Activated CD8-positive, alpha-beta memory T cell treated with anti-CD3 and anti-CD28 coated beads for 48 hours (primary cell): ENCODE measurements at places on chromosomes 1 and 21.

DNA sequence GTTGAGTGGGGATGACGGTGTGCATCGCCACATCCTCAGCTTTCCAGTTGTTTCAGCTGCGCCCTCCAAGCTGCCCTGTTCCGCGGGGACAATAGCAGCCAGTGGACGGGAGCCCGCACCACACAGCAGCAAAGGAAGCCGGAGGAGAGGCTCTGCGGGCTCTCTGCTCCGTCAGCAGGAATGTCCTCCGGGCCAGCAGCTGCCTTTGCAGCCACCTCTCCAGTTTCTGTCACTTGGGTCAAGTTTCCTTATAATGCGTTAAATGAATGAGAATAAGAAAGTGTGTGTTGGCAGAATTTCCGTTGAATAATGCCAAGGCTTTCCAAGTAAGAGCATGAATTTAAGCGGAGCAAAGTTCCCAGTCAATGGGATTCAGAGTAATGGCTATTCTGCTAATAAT is 263.3 kb downstream of the KIF26B start:
- no peak for DNase-seq

DNA sequence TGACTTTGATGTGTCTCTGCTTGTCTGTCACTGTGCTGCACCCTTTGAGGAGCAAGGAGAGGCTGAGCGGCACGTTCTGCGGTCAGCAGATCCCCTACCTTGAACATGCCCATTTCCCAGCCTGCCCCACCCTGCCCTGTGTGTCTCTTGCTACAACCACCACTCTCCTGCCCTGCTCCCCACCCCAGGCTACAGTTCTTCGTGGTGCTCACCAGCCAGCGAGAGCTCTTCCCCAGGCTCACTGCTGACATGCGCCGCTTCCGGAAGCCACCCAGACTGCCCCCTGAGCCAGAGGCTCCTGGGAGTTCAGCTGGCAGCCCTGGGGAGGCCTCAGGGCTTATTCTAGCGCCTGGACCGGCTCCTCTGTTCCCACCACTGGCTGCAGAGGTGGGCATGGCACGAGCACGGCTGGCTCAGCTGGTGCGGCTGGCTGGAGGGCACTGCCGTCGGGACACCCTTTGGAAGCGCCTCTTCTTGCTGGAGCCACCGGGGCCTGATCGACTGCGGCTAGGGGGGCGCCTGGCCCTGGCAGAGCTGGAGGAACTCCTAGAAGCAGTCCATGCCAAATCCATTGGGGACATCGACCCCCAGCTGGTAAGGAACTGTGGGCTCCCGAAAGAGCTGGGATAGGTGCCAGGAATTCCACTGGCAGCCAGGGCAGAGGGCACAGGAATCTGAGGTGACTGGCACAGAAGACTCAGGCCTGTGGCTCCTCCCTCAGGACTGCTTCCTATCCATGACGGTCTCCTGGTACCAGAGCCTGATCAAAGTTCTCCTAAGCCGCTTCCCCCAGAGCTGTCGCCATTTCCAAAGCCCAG is 5.6 kb downstream of the HYI start:
- DNase-seq, result no peak

- no peak for DNase-seq
Measured at GRCh38 chr1:245679821-245680780, 525.3 kb downstream of the KIF26B start.

GRCh38 chr1:2405588-2406295 is 6.6 kb downstream of the PEX10 start:
- DNase-seq, result no peak

GRCh38 chr1:23417570-23417969 is 7.0 kb downstream of the TCEA3 start:
- DNase-seq, result no peak

DNA sequence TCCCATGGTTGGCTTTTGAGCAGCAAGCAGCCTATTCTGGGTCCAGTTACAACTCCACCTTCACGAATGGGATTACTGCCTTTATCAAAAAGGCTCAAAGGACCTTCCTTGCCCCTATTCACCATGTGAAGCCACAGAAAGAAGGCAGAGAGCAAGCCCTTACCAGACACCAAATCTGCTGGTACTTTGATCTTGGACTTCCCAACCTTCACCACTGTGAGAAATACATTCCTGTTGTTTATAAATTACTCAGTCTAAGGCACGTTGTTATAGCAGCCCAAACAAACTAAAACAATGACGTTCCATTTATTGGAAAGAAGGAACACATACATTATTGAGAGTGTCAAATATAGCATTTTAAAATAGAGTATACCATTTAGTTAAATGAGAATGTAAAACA is 1557.9 kb downstream of the PLA2G4A start:
- DNase-seq, result no peak

GRCh38 chr1:63688302-63688890 is 85.4 kb upstream of the ROR1 start:
- DNase-seq, result no peak

GRCh38 chr21:37742532-37742931 is 173.7 kb downstream of the KCNJ6 start:
- no peak for DNase-seq

DNA sequence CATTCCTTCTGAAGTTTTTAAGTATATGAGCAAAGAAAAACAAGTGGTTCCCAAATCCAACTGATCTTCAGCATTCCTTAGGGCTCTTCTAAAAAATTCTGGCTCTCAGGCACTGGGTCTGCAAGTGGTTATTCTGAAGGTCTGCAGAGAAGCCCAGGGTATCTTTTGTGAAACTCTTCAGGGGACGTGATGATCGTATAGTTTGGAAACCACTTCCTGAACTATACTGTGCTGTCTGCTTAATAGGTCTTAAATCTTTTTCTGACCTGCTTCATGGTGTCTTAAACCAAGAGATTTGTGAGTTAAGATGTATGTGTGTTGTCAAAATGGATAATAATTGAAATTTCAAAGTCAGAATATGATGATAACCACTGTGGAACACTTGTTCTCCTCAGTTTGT is 115.5 kb downstream of the LHX9 start:
- no peak for DNase-seq

GRCh38 chr1:24562625-24563024 is 6.7 kb downstream of the NCMAP start:
- DNase-seq, result no peak

GRCh38 chr1:208644401-208645160 is 400.4 kb upstream of the PLXNA2 start:
- no peak for DNase-seq

GRCh38 chr21:45109831-45110492 is 35.6 kb downstream of the ADARB1 start:
- DNase-seq, result no peak

- DNase-seq, result no peak
Measured at GRCh38 chr1:201224666-201225370, 34.2 kb downstream of the IGFN1 start.

GRCh38 chr1:46247436-46248121 is at the start of gene RAD54L:
RAD54L (plus strand) TSS chr1:46247763; CDS start chr1:46248406, 643 bp downstream.
- DNase-seq, result peak; percentile 89

- no peak for DNase-seq
Measured at GRCh38 chr1:93056214-93056613, 22.9 kb upstream of the MTF2 start.

DNA sequence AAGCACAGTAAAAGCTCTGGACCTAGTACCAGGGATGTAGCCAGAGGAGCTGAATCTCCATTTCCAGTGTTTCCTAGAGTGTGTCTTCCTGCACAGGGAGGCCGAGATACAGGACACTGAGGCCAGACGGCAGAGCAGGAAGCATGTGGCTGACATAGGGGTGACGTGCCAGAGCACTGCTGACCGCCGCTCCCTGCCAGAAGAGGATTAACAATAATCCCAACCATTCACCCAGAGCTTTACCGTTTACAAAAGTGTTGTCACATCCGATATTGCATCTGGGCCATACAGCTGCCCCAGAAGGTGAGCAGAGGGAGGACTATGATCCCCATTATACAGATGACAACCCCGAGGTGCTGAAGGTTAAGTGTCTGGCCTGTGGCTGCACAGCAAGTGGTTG is 5.8 kb upstream of the CLDN19 start:
- DNase-seq, result no peak

DNA sequence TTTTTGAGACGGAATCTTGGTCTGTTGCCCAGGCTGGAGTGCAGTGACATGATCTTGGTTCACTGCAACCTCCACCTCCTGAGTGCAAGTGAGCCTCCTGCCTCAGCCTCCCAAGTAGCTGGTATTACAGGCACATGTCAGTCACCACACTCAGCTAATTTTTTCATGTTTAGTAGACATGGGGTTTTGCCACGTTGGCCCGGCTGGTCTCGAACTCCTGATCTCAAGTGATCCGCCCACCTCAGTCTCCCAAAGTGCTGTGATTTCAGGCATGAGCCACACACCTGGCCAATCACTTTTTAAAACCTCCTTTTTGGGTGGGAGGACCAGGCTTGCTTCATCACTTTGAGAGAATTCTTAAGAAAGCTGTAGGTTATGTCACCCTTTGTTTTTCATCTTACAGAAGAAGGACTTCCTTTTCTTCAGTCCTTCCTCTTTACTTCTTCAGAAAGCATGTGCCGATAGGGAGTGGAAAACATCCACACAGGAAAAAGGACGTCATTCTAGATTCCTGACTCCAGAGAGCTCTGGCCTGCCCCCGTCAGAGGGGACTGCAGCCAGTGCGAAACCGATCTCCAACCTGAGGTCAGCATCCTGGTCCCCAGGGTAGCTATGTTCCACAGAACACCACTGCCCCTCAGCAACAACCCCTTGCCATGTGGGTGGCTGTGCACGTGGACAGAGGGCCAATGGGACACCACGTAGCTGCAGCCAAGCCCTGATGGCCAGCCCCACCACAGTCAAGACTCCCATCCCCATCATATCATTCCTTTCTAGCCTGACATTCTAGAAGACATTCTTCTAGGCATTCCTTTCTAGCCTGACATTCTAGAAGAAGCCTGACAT is 21.9 kb downstream of the NCF2 start:
- no peak for DNase-seq

DNA sequence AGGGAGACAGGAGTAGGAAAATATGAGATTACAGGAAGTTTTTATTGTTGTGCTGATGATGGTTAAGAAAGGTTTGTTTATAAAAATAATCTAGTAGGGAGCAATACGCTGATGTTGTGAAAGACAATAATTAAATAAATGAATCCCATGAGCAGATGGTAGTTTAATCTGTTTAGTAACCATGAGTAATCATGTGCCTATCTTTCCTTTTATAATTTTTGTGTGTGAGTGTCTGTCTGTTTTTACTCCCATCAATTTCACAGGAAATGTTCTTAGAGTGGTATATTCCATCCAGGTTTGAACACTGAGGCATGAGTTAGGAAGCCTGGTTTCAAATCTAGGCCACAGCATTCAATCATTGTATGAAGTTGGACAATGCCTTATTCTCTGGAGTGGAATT is 180.5 kb downstream of the OLFM3 start:
- no peak for DNase-seq

DNA sequence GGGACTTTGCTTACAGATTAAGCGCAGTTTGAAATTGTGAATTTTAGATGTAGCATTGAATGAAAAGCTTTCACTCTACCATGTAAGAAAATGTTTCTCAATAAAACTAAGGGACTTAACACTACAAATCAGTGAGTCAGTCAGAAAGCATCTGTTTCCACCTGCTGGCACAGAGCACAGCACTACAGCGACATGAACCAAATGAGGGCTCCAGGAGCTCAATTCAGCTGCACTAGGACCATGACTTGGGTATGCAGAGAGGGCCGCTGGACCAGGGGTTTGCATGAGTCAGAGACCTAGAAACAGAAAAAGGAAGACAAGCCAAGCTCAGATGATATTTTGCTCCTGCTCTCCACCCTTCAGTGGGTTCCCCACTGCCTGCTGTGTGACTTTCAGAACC is 5.2 kb downstream of the SUSD4 start:
- no peak for DNase-seq

DNA sequence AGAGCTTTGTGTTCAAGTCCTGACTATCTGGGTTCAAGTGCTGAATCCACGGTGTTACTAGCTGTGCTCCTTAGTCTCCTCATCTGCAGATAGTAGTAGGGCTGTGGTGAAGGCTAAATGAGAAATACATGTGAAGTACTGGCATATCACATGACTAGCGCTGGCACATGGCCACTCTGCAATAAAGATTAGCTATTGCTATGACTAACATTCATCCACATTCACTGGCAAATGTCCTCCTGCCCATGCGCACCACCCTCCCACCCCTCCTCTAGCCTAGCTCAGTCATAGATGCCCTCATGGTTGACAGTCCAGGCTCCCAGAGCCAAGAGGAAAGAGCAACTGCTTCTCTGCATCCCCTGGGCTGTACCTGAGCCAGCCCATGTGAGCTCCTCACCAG is 8.5 kb upstream of the COL8A2 start:
- no peak for DNase-seq

- DNase-seq, result no peak
Measured at GRCh38 chr1:94743862-94744261, 76.3 kb upstream of the SLC44A3 start.
